ENCODE measurements at places on chromosomes 3 and 15.

- DNase-seq, result no peak
These were observed 220.5 kb downstream of the NECTIN3 start for GRCh38 chr3:111292117-111292516.

DNA sequence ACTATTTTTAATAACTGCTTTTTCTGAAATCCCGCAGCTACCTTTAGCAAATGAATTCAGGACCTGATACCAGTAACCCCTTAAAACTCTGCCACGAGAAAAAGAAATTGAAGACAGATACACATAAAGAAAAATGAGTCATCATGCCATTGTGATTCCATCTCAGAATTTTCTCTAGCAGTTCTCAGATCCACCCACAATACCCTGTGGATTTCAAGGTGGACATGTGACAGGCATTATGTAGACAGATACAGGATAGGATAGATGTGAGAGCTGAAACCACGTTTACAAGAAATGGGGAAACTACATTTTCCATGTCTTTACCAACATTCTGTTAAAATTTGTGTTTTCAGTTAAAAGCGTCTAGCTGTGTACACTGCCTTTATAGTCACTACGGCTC, 291.9 kb upstream of the NR2F2 start:
- no peak for DNase-seq

GRCh38 chr3:53250881-53251605, 4.8 kb downstream of the TKT start:
- no peak for DNase-seq

GRCh38 chr3:136804141-136804540, 14.8 kb upstream of the SLC35G2 start:
- DNase-seq, result no peak
